ENCODE measurements at places on chromosomes 5 and 9. TPM values are rescaled to one million over a fixed set of nuclear protein-coding genes. Genes with fewer than 3 reads are reported as not detected.

HAUS6 gene
- 36.7 TPM for total RNA-seq

HCN1 gene
- 1.2 TPM for total RNA-seq

- H3K27me3 ChIP-seq, result no peaks in the 10 kb centered on the region
- H3K27ac ChIP-seq, result no peak overlapping the region
- H3K4me1 ChIP-seq, result no peaks in the 10 kb centered on the region
- H3K4me3 ChIP-seq, result no peak overlapping the region
- no peak for DNase-seq
Measured at GRCh38 chr5:143245929-143246561, 157.4 kb downstream of the NR3C1 start.

DNA sequence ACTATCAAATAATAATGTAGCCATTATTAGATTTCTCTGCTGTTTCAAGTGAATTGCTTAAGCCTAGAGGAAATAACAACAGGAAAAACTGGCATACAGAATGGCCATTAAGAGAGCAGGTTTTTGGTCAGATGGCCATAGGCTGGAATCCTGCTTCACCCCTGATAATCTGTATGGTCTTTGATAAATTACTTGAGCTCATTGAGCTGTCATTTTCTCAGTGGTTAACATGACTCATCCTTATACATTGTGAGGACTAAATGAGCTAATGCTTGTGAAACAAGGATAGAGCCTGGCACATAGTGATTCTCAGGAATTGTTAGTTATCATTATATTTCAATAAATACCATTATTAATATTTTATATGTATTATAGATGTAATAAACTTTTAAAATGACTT lies 516.5 kb downstream of the KIF4B start:
- no peak overlapping the region for H3K4me3 ChIP-seq
- no peaks in the 10 kb centered on the region for H3K27me3 ChIP-seq
- no peaks in the 10 kb centered on the region for H3K4me1 ChIP-seq
- no peak for DNase-seq
- H3K36me3 ChIP-seq, result no peaks in the 10 kb centered on the region

DNA sequence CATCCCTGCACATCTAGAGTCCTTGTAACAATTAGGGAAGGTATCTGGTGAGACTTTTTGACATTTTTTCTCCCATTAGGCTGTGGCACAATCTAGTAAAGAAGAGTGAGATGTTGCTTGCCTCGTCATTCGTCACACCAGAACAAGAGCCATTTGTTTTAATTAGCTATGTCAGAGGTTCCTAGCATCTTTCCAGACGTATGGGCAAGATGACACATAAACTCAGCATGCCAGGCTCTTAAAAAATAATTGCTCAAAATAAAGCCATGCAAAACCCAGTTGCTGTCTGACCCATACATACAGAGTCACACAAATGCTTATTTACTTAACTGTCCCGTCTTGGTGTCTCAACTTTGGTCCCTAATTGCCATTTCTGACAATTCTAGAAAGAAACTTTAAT lies 125.9 kb downstream of the TRPM3 start:
- H3K4me3 ChIP-seq, result no peak overlapping the region
- H3K4me1 ChIP-seq, result no peaks in the 10 kb centered on the region
- no peaks in the 10 kb centered on the region for H3K27me3 ChIP-seq
- H3K27ac ChIP-seq, result no peak overlapping the region
- H3K36me3 ChIP-seq, result no peaks in the 10 kb centered on the region

All from neural crest cell (in vitro differentiated cells).